ENCODE measurements at places on chromosomes 4 and X.

DNA sequence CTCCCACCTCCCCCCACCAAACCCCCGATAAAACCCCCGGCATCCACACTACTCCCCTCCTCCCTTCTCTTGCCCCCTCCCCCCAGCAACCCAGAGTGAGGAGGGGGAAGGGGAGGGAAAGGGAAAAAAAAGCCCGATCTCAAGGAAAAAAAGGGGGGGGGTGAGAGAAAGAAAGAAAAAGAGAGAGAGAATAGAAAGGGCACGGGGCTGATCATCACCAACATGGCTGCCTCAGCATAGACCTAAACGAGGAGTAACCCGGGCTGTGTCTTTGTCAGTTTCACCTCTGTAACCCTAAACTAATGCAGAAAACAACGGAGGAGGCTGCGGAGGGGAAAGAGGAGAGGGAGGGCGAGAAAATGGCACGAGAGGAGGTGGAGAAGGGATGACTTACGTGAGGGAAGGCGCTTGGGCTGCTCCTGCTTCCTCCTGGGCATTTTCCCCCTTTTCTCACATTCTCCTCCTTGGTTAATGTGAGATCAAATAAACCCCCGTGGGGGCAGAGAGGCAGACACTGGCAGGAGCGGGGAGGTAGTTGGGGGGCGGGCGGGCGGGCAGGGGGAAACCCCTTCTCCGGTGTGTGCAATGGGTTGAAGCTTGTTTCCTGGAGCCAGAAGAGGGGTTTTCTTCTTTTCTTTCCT, 532 bp downstream of the ZNF827 start:
- DNase-seq, result no peak

GRCh38 chrX:133215747-133216146, 2.4 kb downstream of the TFDP3 start:
- no peak for DNase-seq

DNA sequence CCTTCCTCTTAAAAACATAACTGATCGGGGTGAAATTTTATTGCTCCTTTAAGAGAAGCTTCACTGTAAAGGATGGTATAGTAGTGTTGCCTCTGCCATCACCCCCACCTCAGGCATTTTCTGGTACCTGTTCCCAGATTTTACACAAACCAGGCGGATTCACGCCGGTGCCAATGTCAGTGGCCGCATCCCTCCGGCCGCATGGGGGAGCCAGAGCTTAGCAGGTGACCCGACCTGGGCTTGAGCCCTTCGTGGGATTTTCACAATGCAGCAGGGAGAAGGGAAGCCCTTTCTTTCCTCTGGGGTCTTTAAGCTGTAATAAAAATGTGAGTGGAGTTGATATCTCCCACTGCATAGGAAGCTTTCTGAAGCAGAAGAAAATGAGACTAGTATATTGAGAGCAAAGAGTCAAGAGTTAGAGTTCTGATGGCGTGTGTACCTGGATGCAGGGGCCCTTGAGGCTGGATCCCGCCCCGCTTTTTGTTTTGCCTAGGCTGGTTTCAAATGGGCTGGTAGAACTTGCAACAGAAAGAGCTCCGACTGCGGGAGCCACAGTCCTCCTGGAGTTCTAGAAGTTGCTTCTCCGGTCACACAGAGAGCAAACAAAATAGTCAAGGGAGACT, 59.4 kb downstream of the POLR2B start:
- no peak for DNase-seq

DNA sequence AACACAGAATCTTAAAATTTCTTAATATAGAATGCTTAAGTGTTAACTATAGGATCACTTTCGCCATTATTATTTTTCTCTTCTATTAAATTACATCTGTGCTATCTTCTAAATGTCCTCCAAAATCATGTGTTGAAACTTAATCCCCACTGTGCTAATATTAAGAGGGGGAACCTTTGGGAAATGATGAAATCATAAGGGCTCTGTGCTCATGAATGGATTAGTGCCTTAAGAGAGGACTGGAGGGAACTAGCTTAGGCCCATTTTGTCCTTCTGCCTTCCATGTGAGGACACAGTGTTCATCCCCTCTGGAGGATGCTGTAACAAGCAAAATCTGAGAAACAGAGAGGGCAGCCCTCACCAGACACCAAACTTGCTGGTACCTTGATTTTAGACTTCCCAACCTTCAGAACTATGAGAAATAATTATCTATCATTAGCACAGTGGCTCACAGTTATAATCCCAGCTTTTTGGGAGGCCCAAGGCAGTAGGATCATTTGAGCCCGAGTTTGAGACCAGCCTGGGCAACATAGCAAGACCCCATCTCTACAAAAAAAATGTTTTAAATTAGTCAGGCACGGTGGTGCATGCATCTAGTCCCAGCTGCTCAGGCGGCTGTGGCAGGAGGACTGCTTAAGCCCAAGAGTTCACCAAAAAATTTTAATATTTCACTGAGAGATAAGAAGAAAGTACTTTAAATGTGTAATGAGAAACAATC, 26.3 kb downstream of the KLHL8 start:
- no peak for DNase-seq

DNA sequence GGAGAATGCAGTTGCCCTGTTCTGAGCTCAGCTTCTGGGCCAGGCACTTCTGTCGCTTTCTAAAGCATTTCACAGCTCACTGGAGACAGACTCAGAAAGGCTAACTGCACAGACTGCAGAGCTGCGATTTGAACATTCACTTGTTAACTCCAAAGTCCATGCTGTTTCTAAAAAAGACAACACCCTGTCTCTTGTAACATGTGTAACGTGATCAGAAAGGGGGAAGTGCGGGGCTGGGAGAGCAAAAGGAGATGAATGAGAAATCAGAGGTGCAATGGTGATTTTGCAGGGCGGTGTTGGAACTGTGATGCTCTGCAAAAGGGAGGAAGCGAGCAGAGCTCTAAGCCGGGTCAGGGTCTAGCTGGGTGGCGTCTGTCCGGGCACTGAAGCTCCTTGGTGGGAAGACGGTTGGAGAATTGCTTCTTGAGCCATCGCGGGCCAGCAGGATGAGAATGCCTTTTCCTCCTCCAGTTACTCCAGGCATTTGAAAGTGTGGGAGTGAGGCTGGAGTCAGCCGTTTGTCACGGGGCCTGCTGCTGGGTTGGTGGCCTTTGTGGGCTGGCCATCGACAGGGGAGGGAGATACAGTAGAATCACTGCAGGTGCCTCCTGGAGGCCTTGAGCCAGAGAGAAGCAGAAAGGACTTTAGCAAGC, 20.3 kb downstream of the TBC1D14 start:
- no peak for DNase-seq
